Common myeloid progenitor, CD34-positive (primary cell): ENCODE measurements at places on chromosomes 4 and X.

DNA sequence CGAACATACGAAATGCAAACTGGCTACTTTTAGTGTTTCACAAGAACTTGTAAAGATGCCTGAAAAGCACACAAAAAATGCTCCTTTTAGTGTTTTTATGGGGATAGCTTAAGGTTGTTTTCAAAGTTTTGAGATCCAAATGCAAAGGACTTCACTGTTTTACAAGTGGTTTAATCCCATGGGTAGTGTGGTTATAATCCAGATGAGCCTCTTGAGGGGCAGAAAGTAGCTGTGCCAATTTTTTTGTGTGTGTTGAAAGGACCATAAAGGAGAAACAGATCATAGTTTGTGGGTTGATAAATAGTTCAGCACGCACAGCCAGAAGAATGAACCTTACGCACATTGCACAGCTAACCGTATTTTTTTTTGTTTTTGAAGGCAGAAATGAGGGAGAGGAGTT lies 126.9 kb upstream of the GIMD1 start:
- no peaks in the 10 kb centered on the region for H3K36me3 ChIP-seq
- no peaks in the 10 kb centered on the region for H3K4me1 ChIP-seq
- no peak overlapping the region for H3K27ac ChIP-seq
- no peak for DNase-seq
- H3K4me3 ChIP-seq, result no peak overlapping the region
- no peaks in the 10 kb centered on the region for H3K27me3 ChIP-seq

- no peak overlapping the region for H3K27ac ChIP-seq
Measured at GRCh38 chr4:77695774-77696173, 90.2 kb downstream of the CXCL13 start.

- no peaks in the 10 kb centered on the region for H3K4me1 ChIP-seq
- H3K36me3 ChIP-seq, result no peaks in the 10 kb centered on the region
- H3K27me3 ChIP-seq, result no peaks in the 10 kb centered on the region
Measured at GRCh38 chrX:23616361-23616760, 50.9 kb upstream of the PRDX4 start.

- DNase-seq, result no peak
- H3K27me3 ChIP-seq, result peaks cover 54% of the 10 kb centered on the region
- H3K4me1 ChIP-seq, result peaks cover 2% of the 10 kb centered on the region
- H3K4me3 ChIP-seq, result no peak overlapping the region
- no peaks in the 10 kb centered on the region for H3K36me3 ChIP-seq
Measured at GRCh38 chrX:36961590-36961989, 46.6 kb upstream of the FAM47C start.

DNA sequence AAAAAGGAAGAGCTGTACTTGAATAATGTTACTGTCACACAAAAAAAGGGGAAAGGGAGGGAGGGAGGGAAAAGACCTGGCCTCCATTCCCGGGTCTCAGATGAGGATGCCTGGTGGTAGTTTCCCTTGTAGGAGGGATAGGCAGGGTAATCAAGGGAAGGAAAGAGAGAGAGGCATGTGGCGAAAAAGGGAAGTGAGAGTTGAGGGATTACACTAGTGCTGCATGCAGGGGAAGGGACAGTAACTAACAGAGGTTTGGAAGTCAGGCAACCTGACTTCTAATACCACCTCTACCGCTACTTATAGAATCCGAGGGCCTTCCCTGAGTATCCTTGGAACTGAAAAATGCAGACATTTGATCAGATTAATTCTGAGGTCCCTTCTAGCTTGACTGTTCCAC lies 821.7 kb upstream of the FTHL17 start:
- H3K27me3 ChIP-seq, result no peaks in the 10 kb centered on the region
- no peak for DNase-seq
- H3K4me1 ChIP-seq, result no peaks in the 10 kb centered on the region
- H3K27ac ChIP-seq, result no peak overlapping the region
- H3K4me3 ChIP-seq, result no peak overlapping the region

- H3K4me3 ChIP-seq, result no peak overlapping the region
- H3K4me1 ChIP-seq, result no peaks in the 10 kb centered on the region
- no peaks in the 10 kb centered on the region for H3K27me3 ChIP-seq
- no peak overlapping the region for H3K27ac ChIP-seq
- no peak for DNase-seq
Measured at GRCh38 chrX:136437774-136438173, 50.0 kb upstream of the BRS3 start.

GRCh38 chrX:130296743-130297142 lies 28.0 kb upstream of the ZNF280C start:
- no peak overlapping the region for H3K27ac ChIP-seq
- no peak for DNase-seq
- no peaks in the 10 kb centered on the region for H3K27me3 ChIP-seq

DNA sequence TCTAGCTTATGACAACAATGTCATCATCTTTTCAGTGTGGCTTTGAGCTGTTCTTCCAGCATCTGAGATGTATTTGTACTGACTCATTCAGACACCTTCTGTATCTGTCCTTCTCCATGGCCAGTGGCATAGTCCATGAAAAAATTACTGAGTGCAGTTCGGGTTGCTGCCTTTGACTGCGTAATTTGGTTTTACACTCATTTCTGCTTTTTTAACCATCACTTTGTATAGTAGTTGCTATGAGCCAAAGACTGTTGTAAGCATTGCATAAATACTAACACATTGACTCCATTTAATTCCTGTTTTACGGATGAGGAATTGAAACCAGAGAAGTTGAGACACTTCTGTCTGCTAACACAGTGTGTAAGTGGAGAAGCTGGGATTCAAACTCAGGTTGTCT lies 190.7 kb upstream of the MID1 start:
- no peak overlapping the region for H3K27ac ChIP-seq
- H3K4me1 ChIP-seq, result no peaks in the 10 kb centered on the region
- no peaks in the 10 kb centered on the region for H3K36me3 ChIP-seq
- H3K27me3 ChIP-seq, result no peaks in the 10 kb centered on the region

GRCh38 chrX:70268034-70268433 lies at the start of gene ARR3:
Gene ARR3, plus strand, starts transcription at chrX:70268334. Its CDS starts 1,052 bp downstream, at chrX:70269386.
- no peaks in the 10 kb centered on the region for H3K36me3 ChIP-seq
- no peaks in the 10 kb centered on the region for H3K4me1 ChIP-seq
- no peak within 1 kb of the TSS for H3K27ac ChIP-seq
